ENCODE measurements at places on chromosomes 7 and 10. TPM values are rescaled to one million over a fixed set of nuclear protein-coding genes. Genes with fewer than 3 reads are reported as not detected.

DNA sequence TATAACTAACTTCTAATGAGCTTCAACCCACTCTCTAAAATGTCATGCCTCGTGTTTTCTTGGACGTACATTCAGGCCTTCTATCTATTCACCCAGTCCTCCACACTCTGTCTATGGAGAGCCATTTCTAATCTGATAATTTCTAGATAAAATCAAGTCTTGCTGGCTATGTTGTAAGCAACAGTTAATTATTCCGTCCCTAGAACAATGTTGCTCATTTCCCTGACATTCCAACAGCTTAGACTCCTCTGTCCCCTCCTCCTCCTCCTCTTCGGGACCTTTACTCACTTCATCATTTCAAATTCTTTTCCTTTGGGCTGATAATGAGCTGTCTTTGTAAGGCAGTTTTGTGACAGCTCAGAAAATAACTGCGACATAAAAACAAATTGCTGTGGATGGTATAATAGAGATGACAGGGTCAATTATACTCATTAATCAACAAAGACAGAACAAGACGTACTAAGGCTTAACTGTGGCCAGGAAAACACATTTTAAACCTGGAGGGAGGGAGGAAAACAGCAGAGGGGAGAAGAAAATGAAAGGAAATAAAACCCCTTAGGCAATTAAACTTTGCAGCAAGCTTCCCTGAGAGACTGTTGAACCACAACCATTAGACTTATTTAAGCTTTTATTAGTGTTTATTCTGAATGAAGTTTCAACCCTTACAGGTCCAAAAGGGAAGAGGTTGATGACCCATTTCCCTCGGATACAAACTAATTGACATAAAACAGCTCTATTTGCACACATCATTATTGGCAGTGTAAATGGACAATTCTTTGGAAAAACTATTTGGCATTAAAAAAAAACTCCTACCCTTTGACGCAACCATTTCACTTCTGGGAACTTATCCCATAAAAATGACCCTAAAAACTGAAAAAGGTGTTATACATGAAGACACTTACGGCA lies 179.1 kb downstream of the SFMBT2 start:
- no peak for DNase-seq

DNA sequence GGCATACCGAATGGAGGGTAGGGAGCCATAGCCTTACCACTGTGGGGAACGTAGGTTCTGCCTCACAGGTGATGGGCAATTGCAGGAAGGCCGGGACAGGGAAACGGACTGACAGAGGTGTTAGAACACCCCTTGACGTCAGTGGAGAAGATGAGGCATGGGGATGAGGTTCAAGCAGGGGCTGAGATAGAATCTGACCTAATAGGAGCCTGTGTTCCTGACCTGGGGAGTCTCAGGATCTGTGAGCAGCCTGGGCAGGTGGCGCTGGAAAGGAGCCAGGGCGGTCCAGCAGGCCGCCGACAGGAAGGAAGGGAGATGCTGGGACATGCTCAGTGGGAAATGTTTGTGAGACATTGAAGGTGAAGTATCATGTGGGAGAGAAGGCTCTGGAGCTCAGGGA lies 109.4 kb downstream of the WDFY4 start:
- peak; percentile 71 for DNase-seq

Gene GHRHR
- not detected for total RNA-seq

Gene RAMP3
- total RNA-seq: not detected

DNA sequence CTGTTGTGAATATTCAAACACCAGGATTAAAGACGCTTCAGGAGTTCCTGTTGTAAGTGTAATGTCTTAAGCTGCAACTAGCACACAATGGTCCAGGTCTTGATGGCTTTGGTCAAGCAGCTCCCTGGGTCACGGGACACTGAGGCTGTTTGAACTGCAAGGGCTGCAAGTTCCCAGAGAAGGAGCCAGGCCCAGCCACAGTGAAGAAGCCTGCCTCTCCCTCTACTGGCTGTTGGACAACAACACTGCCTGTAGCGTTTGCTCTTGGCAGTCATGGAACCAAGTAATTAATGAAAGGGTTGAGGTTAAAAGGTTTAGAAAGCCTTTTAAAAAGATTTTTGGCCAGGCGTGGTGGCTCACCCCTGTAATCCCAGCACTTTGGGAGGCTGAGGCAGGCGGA lies 31.9 kb upstream of the GUSB start:
- DNase-seq: no peak

- no peak for DNase-seq
Measured at GRCh38 chr7:147829016-147829415, 761.5 kb upstream of the C7orf33 start.

Gene FKBP6
- total RNA-seq: not detected

Gene ITIH2
- not detected for total RNA-seq
